ENCODE measurements at places on chromosomes 7 and 10.

DNA sequence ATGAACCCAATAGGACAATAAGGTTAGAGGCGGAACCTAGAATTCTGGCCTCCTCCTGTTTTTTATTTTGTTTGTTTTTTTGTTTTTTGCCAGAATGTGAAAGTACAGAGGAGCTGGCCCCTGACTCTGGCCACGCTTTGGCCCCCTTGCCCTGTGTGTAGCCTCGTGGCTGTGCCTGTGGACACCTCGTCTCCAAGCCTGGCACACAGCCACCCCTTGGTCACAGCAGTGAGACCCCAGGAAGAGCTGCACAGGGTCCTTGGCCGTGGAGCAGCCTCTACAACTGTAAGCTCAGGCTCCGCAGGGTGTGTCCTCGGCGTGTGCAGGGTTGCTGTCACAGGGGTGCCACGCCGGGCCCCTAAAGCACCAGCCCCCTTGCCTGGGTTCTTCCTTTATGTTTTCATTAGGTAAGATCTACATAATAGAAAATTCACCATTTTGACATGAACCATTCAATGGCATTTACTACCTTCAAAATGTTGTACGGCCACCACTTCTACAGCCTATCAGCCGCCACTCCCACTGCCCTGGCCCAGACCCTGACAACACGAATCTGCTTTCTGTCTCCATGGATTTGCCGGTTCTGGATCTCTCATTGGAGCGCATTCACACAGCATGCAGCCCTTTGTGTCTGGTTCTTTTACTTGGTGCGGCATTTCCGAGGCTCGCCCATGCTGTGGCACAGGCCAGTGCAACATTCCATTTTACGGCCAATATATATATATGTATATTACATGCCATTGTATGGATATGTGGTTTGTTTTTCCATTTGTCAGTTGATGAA is 51.0 kb downstream of the AMZ1 start:
- DNase-seq = no peak

DNA sequence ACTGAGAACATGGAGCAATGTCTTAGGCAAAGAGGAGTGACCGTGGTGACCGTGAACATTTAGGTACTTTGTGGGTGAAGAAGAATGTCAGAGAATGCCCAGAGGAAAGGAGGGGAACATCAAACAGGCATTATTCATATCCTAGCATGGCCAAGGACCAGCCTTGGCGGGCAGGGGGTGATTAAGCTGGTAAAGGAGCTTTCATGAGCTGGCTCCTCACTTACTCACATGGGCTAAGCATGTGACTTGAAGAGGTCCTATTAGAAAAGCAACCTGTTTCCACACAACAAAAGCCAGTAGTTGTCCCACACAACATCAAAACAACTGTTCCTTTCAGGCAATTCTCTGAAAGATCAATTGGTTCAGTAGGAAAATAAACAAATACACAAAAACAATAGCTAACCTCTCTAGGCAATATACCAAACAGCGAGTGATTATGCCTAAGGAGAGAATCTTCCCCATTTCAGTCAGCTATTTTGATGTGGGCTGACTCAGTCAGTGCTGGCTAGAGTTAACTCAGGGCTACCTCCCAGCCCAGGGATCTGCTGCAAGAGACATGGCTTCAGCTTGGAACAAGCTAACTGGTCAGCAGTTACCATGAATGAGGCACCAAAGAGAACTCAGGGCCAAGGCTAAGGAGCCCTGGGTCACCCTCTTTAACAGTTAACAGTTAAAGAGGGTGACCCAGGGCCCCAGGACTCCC is 283.5 kb downstream of the ARHGAP12 start:
- no peak for DNase-seq

GRCh38 chr10:125982260-125982948 is 86.0 kb downstream of the FANK1 start:
- no peak for DNase-seq

GRCh38 chr10:96244354-96244753 is 27.0 kb downstream of the BLNK start:
- no peak for DNase-seq
